Stimulated activated CD4-positive, alpha-beta T cell treated with anti-CD3 and anti-CD28 coated beads, Interleukin-2, amount 100 ng/mL, for 4 hours (primary cell): ENCODE measurements at places on chromosomes 6 and 20.

- DNase-seq: no peak
These were observed 28.3 kb downstream of the KCNQ5 start for GRCh38 chr6:72650081-72650745.

- DNase-seq: no peak
These were observed 527 bp downstream of the FBXO30 start for GRCh38 chr6:145814035-145814500.

DNA sequence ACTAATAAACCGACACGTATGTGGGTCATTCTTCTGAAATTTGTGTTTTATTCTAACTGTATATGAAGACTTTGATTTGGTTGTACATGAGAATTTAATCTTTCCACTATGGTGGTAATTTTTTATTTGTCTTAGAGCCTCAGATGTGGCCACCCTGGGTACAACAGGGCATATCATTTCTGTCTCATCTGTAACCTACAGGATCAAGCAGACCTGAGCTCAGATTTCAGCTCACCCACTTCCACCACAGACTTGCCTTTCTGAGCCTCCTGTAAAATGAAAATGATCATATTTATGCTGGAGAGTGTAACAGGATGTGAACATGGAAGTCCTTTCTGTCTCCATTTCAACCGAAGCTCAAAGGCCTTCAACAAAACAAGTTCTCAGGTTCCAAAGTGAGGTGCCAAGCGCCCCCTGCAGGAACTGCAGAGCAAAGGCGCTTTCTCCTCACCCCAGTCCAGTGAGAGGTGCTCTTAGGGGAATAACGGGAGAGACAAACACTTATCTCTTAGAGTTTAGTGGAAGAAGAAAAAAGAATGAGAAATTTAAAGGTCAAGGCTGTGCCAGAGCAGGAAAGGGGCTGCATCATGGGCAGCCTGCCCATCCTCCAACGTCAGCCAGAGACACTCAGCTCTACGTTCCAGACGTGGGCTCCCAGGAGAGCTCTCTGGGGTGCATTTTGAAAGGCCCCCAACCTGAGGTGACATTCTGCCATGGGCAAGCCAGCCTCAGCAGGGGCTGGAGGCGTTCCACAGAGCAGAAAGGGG is 23.0 kb upstream of the CD24 start:
- peak; percentile 17 for DNase-seq

DNA sequence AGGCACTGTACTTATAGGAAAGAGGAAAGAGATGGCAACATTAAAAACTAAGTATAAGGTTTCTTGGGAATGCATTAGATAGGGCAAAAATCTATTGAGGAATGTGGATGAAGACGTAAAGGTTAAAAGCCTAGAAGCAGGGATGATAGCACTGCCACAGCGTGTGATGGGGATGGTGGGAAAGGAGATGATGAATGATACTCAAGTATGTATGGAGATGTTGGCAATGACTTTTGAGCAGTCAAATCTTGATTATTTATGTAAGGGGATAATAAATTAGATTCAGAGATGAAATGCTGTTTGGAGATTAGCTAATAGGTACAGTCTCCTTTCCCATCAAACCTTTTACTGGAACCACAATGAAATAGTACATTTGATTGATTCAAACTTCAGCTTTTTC is 432.8 kb downstream of the GRIK2 start:
- DNase-seq: no peak

- no peak for DNase-seq
These were observed 1.2 kb downstream of the TCFL5 start for GRCh38 chr20:62860391-62860923.

DNA sequence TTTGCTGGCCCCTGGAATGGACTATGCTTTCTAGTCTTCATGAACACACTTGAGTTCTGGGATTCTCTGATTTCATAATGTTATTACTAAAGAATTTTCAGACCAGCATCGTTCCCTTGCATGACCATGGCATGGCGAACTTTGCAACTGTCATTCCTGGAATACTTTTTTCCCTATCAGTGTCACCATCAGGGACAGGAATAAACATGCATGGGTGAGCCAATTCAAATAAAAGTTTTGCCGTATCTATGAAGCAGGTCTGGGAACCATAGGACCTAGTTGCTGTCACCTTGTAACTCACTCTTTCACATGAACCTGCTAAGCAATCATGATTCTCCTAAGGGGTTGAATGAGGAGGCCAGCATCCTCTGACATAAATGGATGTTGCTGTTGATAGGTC is 68.2 kb upstream of the AGPAT4 start:
- no peak for DNase-seq

GRCh38 chr20:15610787-15611186 is 962.5 kb downstream of the KIF16B start:
- no peak for DNase-seq

GRCh38 chr6:71280701-71281100 is 7.9 kb upstream of the OGFRL1 start:
- DNase-seq: no peak

DNA sequence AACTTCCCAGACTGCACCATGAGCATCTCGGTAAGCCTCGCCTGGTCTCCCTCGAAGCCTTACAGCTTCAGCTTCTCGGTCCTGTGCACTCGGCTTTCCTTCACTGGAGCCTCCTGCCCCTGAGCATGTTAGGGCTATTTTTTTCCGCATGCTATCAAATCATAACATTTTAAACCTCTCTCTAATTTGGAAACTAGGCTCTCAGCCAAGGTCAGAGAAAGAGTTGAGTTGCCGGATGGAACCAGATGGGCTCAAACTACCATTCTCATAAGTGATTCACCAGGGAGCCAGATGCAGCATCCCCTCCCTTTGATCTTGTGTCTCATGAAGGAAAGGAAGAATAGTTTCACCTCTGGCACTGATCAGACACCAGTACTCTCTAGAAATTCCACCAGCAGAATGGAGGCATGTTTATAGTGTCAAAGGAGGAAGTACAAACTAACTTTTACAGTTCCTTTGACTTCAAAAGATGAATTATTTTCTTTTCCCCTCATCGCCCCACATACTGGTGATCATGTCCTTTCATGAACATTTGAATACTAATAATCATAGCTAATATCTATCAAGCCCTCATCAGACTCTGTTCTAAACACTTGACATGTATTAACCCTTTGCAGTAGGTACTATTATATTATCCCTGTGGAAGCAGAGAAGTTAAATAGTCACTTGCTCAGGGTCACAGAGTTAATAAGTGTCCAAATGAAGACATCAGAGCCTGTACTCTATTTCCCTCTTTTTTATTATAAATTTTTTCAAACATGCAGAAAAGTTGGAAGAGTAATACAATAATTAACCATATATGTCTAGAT is 46.7 kb downstream of the MAP1LC3A start:
- DNase-seq: no peak

DNA sequence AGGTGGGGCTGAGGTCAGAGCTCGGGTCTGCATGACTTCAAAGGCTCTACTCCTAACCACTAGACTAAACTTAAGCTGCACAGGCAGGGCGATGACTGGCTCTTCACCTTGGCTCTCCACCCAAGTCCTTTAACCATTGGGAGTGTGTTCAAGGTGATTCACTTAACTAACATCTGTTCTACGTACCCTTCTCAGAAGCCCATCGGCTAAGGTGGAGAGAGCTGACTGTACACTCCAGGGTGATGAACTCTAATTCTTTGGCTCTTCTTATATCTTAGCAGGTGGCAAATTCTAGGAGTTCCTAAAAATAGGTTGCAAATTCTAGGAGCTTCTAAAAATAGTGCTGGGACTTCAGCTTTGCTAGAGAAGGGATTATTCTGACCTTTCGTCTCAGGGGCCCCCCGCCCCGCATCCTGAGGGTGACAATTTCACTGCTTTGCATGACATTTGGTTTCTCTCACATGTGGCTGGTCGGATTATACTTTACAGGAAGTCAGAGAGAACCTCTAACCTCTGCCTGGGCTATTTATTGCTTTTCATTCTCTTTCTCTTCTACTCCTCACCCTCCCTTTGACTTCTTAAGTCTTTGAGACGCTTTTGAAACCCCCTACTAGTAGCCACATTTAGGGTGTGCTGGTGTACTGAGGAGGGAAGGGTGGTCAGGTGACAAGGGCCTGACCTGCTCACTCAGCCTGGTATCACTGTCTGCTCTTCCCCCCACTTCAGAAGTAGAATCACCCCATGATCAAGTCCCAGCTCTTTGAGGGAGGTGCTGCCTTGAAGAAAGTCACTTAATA is 55.5 kb downstream of the PRDM1 start:
- DNase-seq: no peak

DNA sequence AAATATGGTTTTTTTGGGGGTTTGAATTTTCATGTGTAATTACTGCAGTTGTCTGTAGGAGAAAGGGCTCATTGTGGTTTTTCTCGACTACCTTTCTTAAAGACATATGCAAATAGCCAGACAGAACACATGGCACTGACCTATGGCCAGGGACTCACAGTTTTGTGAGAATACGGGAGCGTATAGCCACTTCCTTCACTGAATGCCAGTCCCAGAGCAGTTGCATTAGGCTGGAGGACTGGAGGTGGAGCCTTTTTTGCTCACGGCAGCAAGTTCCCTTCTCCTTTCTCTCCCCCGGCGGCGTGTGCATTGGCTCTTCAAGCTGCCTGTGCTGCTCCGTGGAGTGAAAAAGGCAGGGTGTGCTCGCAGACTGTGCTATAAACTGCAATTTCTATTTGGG is 114.9 kb downstream of the AKAP7 start:
- DNase-seq: no peak

GRCh38 chr6:130932438-130932837 is 105.2 kb downstream of the SMLR1 start:
- no peak for DNase-seq

- no peak for DNase-seq
These were observed 107.1 kb downstream of the COL12A1 start for GRCh38 chr6:75098709-75099108.

DNA sequence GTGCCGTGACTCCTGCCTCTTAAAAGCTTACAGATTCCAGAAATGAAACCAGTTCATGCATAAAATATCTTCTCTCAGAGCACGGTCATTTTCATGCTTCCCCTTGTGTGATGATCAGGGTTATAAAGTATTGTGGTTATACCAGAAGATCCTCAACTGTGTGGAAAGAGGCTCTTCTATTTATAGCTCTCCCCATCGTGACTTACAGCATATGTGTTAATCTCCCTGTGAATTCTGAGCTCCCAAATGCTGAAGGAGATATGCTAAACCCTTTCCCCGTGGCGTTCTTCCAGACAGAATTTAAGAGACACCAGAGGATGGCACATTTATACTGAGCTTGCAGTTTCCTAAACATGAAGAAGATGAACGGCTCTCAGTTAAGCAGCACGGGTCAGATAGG is 158.8 kb downstream of the CDH26 start:
- DNase-seq: no peak

GRCh38 chr20:40561187-40561586 is 127.8 kb downstream of the MAFB start:
- DNase-seq: no peak

GRCh38 chr6:7500752-7501282 is 40.7 kb upstream of the DSP start:
- DNase-seq: no peak

GRCh38 chr20:36773107-36773596 is 411 bp downstream of the DSN1 start:
- no peak for DNase-seq

- no peak for DNase-seq
These were observed 53.8 kb upstream of the FOXP4 start for GRCh38 chr6:41492261-41492891.

DNA sequence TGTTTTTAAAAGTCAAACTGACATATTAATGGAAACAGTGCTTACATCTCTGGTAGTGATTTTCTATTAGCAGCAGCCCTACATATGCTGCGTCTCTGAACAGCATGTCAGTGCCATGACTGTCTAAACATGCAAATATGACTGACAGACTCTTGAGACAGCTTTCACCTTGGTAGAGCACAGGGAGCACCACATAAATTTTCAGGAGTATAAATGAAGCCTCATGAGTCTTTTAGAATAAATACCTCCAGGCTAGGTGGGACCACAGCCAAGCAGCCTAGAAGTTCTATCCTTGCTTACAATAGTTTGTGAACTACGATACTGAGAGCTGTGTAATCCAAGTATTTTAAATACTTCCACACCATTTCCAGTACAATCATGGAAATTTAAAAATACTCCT is 410.7 kb upstream of the RUNX2 start:
- DNase-seq: no peak

DNA sequence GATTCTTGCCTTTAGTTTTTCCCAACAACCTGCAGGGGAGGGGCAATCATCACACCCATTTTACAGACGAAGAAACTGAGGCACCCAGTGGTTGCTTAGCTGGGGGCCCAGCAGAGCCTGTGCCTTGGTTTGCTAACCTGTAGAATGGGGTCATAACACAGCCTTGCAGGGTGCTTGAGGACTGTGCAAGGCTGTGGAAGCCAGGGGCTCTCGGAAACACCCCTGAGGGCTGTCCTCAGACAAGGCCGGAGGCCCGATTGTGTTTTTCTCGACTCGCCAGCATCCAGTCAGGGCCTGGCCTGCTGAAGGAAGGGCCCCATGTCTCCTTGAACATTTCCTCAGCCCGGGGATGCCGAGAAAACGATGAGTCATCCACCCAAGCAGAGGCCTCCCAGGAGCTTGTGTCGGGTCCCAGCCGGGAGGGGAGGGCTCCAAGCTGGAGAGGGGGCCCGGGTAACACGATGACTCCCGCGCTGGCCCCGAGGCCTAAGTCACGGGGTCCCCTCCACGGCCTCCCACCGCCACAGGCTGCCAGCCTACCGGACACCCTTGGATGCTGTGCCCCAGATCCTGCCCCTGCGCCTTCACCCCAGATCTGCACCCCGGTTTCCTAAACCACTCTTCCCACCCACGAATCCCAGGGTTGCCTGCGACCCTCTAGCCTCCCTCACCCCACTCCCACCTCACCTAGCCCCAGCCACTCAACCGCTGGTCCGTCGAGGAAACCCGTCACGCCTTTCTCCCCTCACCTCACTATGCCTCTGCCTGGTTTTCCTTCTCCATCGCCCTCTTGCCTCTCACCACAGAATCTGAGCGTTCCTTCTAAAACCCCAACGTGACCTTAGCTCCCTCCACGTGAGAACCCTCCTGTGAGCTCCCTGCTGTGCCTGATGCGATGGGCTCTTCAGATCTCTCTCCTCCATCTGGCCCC is 10.6 kb downstream of the NOL4L start:
- no peak for DNase-seq

DNA sequence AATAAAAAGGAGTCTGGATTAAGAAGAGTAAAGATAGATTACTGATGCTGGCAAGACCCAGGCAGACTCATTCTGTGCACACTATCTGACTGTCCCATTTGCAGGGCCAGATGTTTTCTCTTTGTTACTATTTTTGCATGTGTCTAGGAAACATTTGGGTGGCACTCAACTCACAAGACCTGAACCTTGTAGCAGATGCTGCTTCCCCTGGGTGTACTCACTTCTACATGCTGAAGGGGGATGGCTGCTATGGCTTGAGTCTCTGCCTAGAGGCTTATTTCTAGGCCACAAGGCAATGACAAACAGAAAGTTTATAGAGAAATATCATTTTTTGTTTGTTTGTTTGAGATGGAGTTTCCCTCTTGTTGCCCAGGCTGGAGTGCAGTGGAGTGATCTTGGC is 351.4 kb downstream of the FOXA2 start:
- no peak for DNase-seq

- DNase-seq: no peak
These were observed 1.1 kb upstream of the CLIC1 start for GRCh38 chr6:31737315-31737990.
